ENCODE measurements at places on chromosomes 7 and 10.

GRCh38 chr10:77400033-77400432 lies 237.6 kb downstream of the KCNMA1 start:
- DNase-seq = no peak

GRCh38 chr10:125087897-125088215 lies 72.5 kb downstream of the CTBP2 start:
- DNase-seq = no peak

- DNase-seq = no peak
Measured at GRCh38 chr7:124893140-124893827, 36.3 kb downstream of the POT1 start.

GRCh38 chr7:9091282-9091681 lies 657.9 kb downstream of the NXPH1 start:
- DNase-seq = no peak

- no peak for DNase-seq
Measured at GRCh38 chr7:142833174-142834048, 21.5 kb upstream of the EPHB6 start.

GRCh38 chr10:87979847-87980246 lies 116.4 kb downstream of the PTEN start:
- no peak for DNase-seq

- no peak for DNase-seq
Measured at GRCh38 chr7:424301-424935, 95.2 kb downstream of the PDGFA start.

DNA sequence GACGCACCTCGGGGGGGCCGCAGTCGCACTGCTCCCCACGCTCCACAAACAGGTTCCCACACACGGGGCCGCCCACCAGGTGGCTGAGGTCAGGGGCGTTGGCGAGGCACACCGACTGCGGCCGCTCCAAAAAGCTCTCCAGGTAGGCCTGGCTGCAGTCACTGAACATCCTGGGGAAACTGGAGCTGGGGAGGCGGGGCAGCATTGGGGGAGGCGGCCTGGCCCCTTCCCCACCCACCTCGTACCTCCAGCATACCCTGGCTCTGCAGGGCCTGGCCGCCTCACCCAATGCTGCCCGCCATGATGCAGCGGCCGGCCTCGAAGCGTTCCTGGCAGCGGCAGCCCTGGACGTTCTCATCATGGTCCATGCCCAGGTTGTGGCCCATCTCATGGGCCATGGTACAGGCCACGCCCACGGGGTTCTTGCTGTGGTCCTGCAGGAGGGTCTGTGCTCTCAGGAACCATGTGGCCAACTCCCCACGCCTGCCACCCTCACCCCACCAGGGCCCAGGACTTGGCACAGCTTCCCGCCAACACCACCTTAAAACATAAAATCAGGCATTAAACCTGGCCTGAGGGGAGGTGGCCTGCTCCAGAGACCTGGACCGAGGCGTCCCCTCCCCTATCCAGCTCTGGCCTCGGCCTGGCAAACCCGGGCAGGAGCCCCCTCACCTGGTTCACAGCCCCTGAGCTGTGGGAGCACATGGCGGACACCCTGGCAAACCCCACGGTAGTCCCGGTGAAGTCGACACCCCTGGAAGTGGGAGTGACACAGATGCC lies 5.0 kb downstream of the ADAM8 start:
- DNase-seq = no peak

- DNase-seq = no peak
Measured at GRCh38 chr7:964401-965231, 10.1 kb upstream of the ADAP1 start.

GRCh38 chr7:107846324-107846723 lies 43.3 kb upstream of the SLC26A3 start:
- no peak for DNase-seq

- no peak for DNase-seq
Measured at GRCh38 chr7:5692112-5692844, 89.2 kb downstream of the RNF216 start.

- DNase-seq = no peak
Measured at GRCh38 chr7:74625446-74625845, 32.1 kb upstream of the GTF2I start.

DNA sequence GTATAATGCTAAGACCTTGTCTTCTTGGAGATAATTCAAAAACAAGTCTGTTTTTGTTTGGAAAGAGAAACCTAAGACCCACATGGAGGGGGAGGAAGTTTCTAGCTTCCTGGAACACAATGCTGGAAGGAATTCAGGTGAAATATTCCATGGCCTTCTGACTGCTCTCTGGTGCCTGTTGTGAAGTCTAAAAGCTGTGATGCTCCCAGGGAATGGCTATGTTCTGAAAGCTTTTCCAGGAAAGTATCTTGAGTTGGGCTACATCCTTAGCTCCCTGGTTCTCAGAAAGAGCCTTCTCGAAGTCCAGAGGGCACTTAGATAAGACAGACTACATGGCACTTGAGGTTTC lies 12.5 kb upstream of the PFKP start:
- DNase-seq = no peak

DNA sequence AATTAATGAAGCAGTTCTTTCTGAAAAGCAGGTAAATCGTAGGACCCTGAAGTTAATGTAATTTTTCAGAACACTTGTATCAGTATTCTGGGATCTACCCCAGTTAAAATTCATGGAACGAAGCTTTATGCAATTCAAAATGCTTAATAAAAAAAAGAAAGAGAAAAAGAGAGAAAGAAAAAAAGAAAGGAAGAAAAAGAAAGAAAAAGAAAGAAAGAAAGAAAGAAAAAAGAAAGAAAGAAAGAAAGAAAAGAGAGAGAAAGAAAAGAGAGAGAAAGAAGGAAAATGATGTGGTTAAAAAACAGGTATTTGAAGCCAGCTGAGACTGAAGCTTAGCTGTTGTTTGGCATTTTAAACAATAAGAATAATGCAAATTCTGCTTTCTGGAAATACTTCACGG lies 427.4 kb upstream of the AKR1E2 start:
- DNase-seq = no peak

- DNase-seq = no peak
Measured at GRCh38 chr7:2666155-2666554, 21.8 kb upstream of the AMZ1 start.

DNA sequence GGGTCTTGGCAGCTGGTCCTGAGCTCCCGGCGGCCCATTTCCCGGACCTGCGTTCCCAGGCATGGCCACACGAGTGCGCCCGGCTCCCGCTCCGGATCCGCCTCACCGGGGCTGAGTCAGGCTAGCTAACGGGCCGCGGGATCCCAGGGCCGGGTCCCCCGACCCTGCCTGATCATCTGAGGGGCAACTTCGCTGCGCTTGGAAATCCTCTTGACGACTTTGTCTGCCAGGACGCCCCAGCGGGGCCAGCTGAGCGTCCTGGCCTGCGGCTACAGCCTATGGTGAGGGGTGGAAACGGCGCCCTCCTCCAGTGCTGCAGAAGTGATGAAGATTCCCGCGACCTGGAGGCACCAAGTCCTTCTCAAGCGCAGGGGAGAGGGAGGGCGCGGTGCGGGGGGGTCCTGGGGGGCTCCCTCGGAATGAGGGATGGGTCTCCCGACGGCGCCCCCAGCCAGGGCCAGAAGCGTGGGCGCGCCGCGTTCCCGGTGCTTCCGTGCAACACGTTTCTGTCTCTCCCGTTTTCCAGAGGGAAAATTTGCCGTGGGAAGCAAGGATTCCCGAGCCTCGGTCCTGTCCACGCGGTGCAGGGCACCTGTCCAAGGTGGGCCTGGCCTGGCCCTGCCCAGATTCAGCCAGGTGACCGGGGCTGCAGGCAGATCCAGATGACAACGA lies 212.4 kb downstream of the CCSER2 start:
- peak; percentile 20 for DNase-seq

DNA sequence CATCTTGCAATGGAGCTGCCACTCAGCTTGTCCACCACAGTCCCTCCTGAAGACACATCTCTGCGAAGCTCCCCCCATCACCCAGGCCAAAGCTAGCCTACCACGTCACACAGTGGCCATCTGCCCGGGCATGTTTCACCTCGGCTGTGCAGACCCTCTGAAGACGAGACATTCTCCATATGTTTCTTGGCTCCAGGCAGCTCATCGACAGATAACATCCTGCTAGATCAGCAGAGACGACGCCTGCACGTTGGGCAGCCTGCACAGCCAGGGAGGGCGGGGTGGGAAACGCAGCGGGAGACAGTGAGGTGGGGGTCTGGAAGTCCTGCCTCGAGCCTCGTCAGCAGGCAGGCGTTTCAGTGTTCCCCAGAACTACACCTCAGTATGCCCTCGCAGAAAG lies 53.0 kb downstream of the PTPRN2 start:
- no peak for DNase-seq

DNA sequence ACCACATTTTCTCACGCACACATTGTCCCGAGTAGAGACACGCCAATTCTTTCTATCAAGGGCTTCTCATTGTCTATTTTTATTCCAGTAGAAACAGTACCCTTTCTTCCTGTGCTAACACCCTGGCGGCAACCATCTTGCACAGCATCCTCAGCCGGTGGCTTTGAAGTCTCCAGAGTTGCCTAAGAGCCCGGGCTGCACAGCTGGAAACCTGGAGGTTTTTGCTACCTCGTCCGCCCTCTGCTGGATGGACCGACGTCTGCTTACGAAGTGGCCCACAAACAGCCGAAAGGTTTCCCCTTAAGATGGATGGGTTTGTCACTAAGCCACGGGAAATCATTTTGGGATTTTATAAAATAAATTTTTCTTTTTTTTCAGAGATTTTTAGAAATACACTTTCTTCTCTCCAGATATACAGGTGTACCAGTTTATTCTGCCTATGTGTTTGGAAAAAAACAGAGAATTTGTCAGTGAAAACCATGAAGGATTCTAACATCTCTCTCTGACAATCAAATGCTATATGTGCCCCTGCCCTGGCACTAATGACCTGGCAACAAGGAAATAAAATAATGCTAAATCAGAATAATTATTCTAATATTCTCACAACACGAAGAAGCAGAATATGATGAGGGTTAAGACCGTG lies 81.8 kb upstream of the FAM204A start:
- DNase-seq = peak; percentile 3

DNA sequence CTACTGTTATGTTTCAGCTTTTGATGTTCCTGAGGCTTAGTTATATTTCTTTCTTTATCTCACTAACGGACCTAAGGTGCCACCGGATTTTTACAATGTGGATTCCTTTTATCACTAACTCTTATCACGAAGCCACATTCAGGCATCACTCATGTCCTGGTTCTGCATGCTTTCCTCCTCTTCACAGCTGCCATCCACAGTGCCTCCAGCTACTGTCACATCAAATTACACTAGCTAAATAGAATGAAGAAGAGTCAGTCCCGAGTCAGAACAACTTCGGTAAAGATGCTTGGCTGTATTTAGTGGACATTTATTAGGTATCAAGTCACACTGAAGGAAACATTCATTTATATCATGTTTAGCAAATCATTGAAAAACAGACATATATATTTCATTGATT lies 153.2 kb downstream of the NEBL start:
- DNase-seq = no peak

- DNase-seq = no peak
Measured at GRCh38 chr7:7808156-7808555, 89.7 kb upstream of the RPA3 start.

GRCh38 chr10:59079386-59080226 lies 96.8 kb upstream of the PHYHIPL start:
- no peak for DNase-seq

DNA sequence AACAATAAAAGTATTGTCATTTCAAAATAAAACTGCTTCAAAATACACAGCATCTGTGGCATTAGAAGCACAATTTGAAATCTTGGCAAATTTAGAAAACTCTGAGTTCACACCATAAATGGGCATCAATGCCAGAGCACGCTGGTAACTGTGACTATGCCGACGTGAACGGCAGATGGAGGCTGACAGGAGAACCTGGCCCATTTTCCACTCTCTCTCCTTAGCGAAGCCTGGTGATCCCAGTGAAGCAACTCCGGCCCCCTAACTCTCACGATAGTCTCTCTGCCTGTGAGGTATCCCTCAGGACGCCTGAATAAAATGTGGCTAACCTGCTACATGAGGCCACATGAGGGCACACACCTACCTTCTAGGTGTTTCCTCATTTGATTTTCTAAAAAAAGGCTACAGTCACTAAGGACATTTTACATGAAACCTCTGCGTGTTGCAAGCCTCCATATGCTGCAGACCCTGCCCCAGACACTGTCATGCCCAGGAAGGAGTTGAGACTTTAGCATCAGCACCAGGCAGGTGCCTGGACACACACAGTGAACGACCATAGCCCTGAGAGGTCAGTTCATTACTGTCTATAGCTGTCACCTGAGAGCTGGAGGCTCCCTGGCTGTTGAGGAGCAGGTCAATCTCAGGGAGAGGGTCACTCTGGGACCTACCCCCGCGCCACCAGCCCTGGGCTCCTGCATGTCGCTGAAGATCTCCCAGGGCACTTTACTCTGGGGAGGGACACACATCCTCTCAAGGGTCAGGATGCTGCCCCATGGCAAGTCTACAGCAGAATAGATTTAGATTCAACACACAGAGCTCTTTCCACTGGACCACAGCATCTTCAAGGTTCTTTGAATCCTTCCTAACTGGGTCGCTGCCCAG lies 62.9 kb upstream of the CAMK2B start:
- no peak for DNase-seq

DNA sequence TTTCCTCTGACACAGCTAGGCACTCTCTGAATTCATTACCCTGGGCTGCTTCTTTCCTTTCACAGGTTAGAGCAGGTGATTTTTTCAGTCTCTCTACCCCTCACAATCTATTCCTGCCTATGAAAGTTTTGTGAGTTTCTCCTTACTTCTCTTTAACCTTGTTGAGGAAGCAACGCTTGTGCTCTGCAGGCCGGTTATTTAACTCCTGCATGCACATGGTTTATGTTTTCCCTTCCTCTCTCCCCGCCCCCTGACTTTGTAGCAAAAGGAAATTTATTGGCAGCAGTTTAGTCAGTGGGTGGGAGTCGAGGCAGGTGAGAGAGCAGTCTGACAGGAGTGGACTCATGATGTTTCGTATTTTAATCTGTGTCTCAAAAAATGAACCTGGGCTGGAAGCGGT lies 91.9 kb downstream of the CELF2 start:
- no peak for DNase-seq

DNA sequence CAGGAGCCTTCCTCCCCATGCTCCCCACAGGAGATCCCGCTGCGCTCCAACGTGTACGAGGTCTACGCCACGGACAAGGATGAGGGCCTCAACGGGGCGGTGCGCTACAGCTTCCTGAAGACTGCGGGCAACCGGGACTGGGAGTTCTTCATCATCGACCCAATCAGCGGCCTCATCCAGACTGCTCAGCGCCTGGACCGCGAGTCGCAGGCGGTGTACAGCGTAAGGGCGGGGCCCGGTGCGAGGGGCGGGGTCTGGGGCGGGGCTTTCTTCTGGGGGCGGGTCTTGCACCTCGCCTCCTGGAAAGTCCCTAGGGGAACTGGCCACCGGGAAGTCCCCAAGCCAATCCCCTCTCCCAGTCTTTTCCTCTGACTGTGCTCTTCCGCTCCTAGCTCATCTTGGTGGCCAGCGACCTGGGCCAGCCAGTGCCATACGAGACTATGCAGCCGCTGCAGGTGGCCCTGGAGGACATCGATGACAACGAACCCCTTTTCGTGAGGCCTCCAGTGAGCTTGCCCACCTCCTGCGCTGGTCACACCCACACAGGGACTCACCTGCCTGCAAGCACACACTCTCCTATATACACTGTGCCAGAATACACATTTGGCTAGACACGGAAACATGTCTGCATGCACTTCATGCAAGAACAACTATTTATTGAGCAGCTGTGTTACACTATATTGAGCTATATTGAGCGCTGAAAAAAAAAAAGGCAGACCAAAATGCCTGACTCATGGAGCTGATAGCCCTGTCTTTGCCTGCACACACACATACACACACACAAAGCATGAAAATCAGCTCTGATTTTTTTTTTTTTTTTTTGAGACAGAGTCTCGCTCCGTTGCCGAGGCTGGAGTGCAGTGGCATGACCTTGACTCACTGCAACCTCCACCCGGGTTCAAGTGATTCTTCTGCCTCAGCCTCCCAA lies 32.7 kb upstream of the VSIR start:
- no peak for DNase-seq

Measured in stimulated activated CD8-positive, alpha-beta memory T cell treated with anti-CD3 and anti-CD28 coated beads, Interleukin-15, amount 100 ng/mL, for 4 hours (primary cell).